NCI-H1092 treated with DMSO at 0.1 percent for 48 hours (cell line): ENCODE measurements at places on chromosomes 16 and 17.

GRCh38 chr16:4295581-4295980 lies 20.3 kb upstream of the GLIS2 start:
- DNase-seq: no peak

GRCh38 chr16:68772030-68772681 lies 35.1 kb downstream of the CDH1 start:
- DNase-seq: no peak

DNA sequence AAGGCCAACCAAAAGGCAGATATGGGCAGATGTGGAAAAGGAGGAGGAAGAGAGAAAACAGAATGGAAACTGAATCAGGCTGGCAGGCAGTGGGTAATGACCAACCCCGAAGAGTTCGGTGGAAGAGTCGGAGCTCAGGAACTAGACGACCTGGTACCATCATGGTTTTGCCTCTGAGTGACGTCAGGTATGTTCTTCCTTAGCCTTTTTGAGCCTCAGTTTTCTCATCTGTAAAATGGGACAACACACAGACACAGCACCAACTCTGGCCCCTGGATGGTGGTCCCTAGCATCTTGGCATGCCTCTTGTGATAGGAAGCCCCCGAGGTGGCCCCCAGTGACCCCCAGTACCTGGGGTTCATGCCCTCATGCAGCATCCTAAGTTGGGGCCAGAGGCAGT lies 37.2 kb upstream of the C16orf82 start:
- DNase-seq: no peak

- no peak for DNase-seq
Observed at GRCh38 chr17:5032865-5033264, 2.4 kb downstream of the SLC52A1 start.

GRCh38 chr17:2053380-2054261 lies 1.3 kb upstream of the HIC1 start:
- DNase-seq: peak; percentile 32

DNA sequence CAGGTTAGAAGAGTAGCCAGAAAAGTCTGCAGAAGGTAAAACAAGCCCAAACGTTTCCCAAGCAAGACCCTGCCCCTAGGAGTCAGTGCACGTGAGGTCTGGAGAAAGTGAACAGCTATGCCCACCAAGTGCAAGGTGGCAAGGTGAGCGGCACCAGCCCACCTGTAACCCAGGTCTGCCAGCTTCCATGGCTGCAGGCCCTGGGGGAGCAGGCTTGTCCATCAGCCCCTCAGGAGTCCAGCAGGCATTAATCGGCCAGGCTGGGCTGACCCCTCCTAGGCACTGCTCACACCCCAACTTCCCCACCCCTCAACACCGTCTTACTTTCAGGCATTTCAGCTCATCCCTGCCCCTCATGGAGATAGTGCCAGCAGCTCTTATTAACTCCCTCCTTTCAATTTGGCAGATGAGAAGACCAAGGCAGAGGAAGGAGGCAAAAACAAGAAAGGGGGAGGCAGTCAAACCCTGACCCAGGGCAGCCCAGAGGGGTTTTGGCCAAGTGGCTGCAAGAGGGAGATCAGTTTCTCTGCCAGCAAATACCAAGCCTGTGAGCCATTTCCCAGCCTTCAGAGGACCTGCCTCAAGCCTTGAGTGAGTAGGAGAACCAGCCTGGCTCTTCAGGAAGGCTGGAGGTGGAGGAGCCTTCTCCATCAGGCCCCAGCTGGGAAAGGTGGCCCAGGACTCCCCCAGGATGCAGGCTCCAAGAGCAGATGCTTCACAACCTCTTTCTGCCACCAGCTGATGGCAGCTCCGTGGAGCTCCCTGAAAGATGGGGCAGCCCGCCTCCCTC lies 14.7 kb downstream of the BEAN1 start:
- no peak for DNase-seq

GRCh38 chr17:67441896-67442219 lies 64.8 kb downstream of the PITPNC1 start:
- DNase-seq: no peak

- DNase-seq: no peak
Observed at GRCh38 chr16:86567701-86568581, 1.3 kb downstream of the FOXC2 start.

- DNase-seq: no peak
Observed at GRCh38 chr16:60510941-60511340, 1525.3 kb downstream of the CDH8 start.

GRCh38 chr16:48556913-48557351 lies 53.0 kb downstream of the N4BP1 start:
- DNase-seq: no peak

DNA sequence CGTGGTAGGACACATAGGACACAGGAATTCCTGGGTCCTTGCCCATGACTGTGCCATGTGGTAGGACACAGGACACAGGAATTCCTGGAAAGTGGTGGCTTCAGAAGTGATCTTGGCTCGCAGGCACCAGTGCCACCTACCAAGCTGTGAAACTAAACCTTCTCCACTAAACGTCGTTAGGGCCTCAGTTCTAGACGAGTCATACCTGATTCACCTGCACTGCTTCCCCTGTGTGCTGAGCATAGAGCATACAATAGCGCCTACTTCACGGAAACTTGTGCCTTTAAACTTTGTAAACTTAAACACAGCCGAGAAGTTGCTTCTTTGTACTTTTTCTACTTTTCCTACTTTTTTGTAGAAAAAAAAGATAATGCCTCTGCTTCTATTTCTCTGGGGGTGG lies 4.8 kb downstream of the SOX8 start:
- DNase-seq: no peak

DNA sequence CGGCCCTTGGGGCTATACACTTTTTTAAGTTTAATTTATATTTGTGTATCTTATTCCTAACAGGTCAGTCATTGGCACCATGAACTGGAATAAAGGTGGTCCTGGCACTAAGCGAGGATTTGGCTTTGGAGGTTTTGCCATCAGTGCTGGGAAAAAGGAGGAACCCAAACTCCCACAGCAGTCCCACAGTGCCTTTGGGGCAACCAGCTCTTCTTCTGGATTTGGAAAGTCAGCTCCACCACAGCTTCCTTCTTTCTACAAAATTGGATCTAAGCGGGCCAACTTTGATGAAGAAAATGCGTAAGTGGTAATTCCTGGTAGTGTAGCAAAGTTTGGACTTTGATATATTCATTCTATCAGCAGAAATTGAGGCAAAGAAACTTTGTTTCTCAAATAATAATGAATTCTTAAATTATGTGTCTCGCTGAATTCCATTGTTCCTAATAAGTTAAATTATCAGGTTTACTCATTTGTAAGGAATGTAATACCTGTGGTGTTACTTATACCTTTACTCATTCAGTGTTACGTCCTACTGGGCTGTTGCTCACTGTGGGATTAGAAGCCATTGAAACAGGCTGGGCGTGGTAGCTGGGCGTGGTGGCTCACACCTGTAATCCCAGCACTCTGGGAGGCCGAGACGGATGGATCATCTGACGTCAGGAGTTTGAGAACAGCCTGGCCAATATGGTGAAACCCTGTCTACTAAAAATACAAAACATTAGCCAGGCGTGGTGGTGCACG lies 13.2 kb downstream of the DDX42 start:
- DNase-seq: no peak

- DNase-seq: no peak
Observed at GRCh38 chr17:19750020-19750572, 2.0 kb upstream of the ALDH3A1 start.

GRCh38 chr16:75647112-75647491 lies 363 bp downstream of the KARS1 start:
- DNase-seq: no peak

- DNase-seq: no peak
Observed at GRCh38 chr17:75335315-75335714, 46.1 kb upstream of the SLC25A19 start.

DNA sequence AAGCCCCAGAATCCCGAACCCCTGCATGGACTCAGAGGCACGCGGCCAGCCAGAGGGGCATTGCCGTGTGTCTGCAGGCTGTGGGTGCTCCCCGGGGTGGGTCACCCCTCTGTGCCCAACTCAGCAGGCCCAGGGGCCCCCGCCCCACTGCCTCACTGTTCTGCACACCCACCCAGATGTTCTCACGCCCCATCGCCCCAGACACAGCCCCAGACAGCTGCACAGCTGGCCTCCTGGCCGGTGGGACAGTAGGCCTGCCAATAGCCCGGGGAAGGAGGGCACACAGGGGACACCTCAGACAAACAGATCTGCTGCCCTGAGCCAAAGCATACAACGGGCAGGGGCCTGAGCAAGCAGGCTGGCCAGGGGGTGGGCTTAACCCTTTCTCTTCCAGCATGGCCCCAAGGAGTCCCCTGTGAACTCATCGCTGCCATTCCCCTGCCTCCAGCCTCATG lies 27.6 kb upstream of the NXPH3 start:
- no peak for DNase-seq

DNA sequence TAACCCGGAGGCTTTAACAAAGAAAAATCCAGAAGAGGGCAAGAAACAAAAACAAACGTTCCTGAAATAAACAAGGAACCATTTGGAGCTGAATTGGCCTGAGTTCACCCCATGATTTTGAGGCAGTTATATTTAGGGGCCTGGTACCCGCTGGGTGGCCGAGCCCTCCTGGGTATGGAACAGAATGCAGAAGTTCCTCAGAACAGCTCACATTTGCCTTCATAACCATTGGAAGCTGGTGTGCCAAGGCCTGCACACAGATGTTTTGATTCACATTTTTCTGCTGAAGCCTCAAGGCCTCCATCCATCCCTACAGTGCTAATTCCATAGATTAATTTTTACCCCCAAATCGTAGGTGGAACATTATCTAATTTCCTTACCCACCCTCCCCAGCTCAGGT lies 3.3 kb upstream of the ZFHX3 start:
- peak; percentile 76 for DNase-seq

DNA sequence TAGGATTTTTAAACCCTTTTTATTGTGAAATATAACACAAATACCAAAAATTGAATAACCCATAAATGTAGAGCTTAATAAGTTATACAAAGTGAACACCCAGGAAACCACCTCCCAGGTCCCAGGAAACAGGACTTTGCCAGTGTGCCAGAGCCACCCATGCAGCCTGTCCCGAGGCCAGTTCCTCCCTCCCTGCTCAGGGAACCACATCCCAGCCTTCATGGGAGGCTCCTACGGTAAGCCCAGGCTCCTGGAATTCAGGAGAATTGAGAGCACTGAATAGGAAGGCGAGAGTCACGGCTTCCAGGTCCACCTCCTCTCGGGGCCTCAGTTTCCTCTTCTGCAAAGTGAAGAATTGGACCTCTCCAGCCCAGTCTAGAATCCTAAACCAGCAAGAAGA lies 178.2 kb downstream of the TMEM132E start:
- DNase-seq: no peak

GRCh38 chr17:42333053-42333452 lies 44.8 kb downstream of the STAT5A start:
- DNase-seq: no peak

DNA sequence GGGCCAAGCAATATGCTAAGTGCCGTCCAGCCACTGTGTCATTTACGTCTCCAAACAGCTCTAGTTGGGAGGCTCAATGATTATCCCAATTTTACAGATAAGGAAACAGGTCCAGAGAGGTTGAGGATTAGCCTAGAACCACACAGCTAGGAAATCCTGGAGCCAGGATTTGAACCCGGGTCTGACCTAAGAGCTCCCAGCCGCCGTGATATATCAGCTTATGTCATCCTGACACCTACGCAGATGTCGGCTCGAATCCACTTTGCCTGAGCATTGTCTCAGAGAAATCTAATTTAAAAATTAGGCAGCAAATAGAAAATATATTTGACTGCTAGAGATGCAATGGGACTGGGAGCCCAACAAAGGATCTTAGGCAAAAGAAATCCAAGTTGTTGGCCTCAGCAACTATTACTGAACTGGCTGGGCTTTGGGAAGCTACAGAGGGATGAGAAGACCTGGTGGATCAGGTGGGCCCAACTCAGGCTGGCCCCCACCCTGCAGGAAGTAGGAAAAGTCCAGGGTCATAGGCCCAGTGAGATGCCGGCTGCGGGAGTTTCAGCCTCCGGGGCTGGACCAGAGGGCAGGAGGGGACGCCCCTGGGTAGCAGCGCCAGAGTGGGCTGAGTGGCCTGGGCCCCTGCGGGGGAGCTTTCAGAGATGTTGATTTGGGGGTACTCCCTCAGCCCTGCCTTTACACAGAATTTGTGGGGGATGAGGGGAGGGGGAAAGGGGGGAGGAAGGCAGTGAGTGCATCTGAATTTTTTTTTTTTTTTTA lies 35.1 kb upstream of the IL21R start:
- no peak for DNase-seq

DNA sequence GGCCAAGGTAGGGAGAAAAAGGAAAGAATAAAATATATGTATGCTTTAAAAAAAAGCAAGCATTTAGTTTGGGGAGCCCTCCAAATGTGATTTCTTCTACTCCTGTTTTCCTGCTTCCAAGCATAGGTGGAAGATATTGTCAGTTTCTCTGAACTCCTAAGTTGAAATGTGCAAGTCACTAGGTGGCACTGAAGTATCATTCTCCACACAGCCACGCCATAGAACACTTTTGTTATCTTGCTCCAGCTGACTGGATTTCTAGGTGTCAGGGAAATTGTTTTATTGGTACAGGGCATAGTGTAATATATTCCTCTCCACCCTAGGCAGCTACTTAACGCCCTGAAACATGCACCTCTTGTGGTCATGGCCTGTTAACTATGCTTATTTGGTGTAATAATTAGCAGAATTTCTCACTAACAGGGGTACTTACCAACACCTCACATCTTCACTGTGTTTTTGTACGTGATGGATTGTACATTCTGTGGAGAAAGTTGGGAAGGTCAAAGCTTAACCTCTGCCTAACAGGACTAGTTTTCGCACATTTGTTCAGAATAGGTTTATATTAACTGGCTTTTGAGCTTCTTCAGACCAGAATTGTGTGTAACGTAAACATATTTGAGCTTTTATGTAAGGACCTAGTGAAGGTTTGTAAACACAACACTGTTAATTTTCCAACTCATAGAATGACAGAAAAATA lies 69.3 kb downstream of the FTO start:
- peak; percentile 83 for DNase-seq

DNA sequence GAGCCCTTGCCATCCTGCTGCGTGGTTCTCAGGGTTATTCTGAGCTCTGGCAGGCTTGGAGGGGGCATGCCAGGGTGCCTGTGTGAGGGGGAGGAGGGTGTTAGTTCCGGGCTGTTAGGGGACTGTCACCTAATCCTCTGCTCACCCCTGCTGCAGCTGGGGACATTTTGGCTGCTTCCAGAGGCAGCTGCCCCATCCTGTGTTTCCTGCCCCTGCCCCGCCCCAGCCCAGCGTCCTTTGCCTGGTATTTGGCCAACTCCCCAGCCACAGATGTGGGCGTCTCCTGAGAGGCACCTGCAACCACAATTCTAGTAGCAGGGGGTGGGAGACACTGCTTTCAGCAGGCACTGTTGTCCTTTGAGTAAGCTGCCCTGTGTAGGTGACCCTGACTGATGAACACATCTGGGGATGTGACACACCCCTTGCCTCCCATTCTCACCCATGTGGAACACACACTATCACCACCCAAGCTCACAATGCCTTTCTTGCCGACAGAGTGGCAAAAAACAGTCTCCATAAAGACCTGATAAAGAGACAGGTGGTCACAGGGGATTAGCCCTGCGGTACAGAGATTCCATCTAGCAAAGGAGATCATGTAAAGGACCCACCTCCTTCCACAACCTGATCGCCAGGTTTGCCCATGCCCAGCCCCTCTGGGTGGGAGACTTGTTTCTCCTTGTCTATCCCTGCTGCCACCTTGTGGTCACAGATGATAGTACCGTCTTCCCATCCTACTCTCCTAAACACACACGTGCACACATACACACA lies at the start of gene CHRNE:
TSS of gene CHRNE (minus strand) at position 48 of the 768 bp plus-strand sequence. CDS start at position 13, 35 bp downstream.
- peak; percentile 47 for DNase-seq

- DNase-seq: no peak
Observed at GRCh38 chr17:35536664-35537171, 760 bp downstream of the SLFN12L start.
